ENCODE measurements at places on chromosomes 11 and 22. TPM values are rescaled to one million over a fixed set of nuclear protein-coding genes. Genes with fewer than 3 reads are reported as not detected.
A peak's percentile ranks its signal among the peaks of the same experiment; 100 is the strongest.

DNA sequence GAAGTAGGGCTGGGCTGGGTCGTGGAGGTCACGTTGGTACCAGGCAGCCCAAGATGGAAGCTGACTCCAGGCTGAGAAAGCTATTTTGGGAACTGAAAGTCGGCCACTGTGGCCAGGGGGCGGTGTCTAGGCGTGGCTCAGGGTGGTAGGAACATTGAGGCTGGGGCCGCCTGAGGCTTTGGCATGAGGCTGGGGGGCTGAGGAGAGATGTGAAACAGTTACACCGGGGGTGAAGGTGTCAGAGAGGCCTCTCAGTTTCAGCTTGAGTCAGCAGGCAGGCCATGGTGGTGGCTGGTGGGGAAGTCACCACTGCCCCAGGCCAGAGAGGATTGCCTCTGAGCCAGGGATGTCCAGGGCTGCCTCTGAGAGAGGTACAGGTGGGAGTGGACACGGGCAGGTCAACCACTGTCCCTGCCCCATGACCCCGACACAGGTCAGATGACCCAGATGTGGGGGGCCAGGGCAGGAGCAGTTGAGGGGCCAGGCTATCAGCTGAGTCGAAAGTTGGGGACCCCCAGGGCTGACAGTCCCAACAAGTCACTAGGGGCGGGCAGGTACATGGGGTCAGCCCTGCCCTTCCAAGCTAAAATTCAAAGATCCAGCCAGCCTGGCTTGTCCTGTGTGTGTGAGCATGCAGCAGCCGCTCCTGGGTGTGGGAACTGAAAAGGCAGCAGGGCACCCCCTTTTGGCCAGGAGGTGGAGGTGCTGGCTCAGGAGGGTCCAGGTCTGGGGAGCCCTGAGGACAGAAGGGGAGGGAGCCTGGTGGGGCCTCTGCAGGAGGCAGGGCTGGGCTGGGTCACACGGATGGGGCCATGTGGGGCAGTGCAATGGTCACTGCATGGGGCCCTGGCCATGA, 7.2 kb downstream of the KCNK7 start:
- DNase-seq: peak; percentile 85

DNA sequence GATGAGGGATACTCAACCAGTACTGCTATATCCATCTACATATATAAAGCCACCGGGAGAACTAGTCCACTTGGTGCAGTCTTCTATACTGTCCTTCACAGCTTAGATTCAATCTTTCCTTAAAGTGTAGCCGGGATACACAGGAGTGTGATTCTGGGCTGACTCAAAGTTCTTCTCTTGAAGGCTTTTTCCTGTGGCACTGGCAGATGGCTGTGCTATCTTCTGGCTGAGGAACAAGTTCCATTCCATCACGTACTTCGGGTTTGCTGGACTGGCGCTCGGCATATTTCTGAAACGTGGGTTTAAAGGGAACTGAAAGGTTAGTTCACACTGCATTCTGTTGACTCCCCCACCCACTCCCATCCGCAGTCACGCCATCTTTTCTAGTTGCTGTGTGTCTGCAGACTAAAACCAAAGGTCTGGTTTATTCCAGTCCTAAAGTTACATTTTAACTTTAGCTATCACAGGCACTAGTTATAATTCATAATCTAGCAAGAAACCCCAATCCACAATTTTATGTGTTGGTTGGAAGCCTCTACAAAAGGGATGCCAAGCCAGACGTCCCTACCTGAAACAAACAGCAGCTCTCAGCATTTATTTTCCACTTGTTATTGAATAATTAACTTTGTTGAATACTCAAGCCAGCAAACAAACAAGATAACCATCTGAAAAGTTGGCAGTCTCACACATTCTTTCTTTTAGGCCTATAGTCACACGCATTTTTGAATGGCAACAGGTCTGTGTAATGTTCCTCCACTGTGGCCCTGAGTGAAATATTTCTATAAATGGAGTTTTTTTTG, 7.5 kb upstream of the C11orf65 start:
- no peak for DNase-seq

DNA sequence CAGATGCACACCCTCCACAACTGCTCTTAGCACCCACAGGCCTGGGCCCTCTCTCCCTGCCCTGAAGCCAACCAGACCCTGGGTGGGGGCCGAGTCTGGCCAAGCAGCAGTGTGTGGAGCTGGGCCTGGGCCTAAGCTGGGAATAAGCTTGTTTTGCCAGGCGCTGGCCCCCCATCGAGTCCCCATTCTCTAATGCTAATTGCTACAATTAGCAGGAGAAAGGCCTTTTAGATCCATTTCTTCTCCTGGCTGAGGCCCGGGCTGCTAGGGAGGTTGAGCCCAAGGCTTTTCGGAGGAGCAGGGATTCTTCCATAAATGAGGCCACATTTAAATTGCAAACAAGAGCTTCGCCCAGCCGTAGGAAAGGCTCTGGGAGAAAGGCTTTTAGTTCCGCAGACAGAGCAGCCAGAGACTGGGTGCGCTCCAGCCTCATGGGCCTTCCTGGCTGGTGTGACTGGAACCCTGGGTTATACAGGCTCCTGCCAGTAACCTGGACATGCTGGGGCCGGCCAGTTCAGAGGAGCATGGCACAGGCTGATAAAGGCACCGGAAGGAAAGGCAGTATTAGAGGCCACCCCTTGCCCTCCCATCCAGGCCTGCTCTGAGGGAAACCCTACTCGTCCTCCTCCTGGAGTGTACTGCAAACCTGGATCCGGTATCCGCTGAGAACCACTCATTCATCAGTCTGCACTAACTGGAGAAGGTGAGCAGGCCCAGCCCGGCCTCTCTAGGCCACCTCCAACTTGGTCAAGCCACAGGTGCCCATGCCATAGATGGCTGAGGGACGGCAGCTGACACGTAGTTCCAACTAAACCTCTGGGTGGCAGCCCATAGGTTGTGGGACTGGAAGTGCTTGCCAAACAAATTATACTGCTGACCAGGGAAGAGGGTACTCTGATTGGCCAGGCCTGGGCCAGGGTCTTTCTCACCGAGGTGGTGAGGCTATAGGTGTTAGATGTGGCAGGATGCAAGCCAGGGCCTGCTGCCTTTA, 6.2 kb downstream of the KCNQ1OT1 start:
- DNase-seq: no peak

- DNase-seq: no peak
These were observed 728.1 kb downstream of the BRD1 start for GRCh38 chr22:49099496-49100124.

- peak; percentile 93 for DNase-seq
These were observed 2.0 kb downstream of the DAGLA start for GRCh38 chr11:61682093-61682732.

GRCh38 chr11:102345904-102346303, 1.1 kb upstream of the BIRC2 start:
- peak; percentile 72 for DNase-seq

- DNase-seq: no peak
These were observed 1.0 kb upstream of the BTG4 start for GRCh38 chr11:111513240-111513605.

GRCh38 chr22:41598081-41598480, 8.4 kb upstream of the PMM1 start:
- DNase-seq: peak; percentile 85

DNA sequence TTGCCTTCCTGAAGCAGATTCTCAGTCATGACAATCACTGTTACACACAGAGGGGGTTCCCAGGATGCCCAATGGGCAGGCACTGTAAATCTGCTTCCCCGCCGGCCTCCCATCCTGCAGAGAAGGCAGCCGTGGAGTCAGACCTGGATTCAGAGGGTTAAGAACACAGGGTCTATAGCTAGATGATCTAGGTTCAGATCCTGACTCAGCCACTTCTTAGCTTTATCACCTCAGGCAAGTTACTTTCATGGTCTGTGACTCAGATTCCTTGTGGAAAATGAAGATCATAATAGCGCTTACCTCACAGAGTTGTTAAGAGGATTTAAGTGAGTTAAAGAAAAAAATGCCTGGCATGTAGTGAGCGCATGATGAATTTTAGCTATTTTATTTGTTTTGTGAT, 95.9 kb downstream of the TIMP3 start:
- no peak for DNase-seq

FJX1 gene
- 44.5 TPM for total RNA-seq

SIK2 gene
- 12.8 TPM for total RNA-seq

PNPLA5 gene
- total RNA-seq: not detected

OR52I2 gene
- not detected for total RNA-seq

SLC17A6 gene
- not detected for total RNA-seq

GDPD4 gene
- total RNA-seq: not detected

C11orf52 gene
- 0.47 TPM for total RNA-seq
